Lower leg skin (tissue), 4 donors: ENCODE measurements at places on chromosomes 7 and 10.

GRCh38 chr7:24601600-24601999 lies 28.3 kb downstream of the PALS2 start:
- DNase-seq = no peak

DNA sequence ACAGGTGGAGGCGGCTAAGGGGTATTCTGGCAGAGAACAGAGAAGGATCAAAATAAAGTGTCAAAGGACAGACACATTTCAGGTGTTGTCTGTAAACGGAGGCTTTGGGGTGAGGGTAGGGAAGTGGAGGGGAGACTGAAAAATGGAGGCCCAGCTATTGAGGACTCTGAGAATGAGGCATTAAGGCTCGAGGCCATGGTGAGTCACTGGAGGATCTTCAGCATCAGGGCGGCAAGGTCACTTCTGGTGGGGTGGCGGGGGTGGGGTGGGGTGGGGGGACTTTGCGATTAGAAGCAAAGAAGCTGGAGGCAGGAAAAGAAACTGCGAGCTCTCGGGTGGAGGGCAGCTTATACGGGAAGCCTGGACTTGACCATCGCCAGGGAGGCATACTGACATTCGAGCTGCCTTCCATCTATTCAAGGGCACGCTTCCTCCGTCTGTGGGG lies 58.4 kb upstream of the PCGF5 start:
- DNase-seq = no peak

DNA sequence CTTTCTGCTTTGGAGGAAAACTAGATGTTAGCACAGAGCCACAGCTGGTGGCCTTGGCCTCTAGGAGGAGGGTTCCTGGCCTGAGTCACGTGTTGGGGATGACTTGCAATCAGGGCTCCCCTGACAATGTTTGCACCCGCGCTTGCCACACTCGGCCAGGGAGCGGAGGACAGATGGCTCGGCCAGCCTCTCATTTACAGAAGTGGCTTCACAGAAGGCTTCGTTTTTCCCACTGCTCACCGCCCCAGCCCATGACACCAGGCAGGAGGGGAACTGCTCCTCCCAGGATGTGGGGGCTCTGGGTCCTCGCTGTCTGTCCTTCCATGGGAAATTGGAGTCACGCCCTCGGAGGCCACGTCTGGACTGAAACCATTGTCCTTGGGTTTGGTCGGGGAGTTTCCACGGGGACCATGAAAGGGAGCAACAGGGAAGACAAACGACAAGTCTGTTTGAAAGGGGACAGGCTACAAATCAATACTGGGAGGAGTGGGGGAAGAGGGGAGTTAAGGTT lies 49.6 kb upstream of the UBE3C start:
- DNase-seq = no peak

DNA sequence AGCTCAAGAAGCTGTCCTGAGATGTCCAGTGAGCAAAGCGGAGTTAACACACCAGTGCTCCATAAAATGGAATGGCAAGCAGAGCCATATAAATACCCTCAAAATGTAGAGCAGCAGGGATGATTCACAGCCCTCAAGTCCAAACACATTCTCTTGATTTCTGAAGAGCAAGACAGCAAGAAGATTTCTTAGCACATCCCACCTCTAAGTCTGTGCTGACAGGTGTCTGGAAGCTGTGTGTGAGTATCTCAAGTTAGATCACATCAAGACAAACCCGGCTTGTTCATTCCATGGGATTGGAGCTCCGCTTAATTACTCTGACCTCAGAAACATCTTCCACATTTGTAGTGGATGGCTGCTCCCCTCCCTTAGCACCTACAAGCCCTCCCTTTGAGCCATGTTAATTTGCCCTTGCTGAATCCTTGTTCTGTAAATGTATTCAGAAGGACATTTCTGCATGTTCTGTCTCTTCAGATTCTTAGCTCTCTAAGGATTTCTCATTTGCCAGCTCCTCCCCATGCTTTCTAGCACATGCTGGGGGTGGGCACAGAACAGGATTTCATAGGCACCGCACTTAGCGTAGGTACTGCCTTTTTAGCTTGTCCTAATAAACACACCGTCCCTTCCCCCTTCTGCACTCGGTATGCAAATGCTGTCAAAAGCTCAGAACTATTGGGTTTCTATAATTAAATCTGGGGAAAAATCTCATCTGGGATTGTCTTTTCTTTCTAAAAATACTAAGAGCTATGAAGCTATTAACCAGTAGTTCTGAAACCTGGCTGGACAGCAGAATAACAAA lies 112.7 kb downstream of the CPXM2 start:
- DNase-seq = no peak
